ENCODE measurements at places on chromosomes 5 and 9. TPM values are rescaled to one million over a fixed set of nuclear protein-coding genes. Genes with fewer than 3 reads are reported as not detected.

- DNase-seq, result no peak
These were observed 4.6 kb upstream of the MYORG start for GRCh38 chr9:34381323-34381722.

The POLR3G gene
- total RNA-seq, result 2.5 TPM

The FGF10 gene
- 6.4 TPM for total RNA-seq

The SPATA9 gene
- total RNA-seq, result not detected

The ISCA1 gene
- 37.0 TPM for total RNA-seq

Measured in esophagus muscularis mucosa (tissue), 4 donors.